ENCODE measurements at places on chromosomes 13 and 19.

DNA sequence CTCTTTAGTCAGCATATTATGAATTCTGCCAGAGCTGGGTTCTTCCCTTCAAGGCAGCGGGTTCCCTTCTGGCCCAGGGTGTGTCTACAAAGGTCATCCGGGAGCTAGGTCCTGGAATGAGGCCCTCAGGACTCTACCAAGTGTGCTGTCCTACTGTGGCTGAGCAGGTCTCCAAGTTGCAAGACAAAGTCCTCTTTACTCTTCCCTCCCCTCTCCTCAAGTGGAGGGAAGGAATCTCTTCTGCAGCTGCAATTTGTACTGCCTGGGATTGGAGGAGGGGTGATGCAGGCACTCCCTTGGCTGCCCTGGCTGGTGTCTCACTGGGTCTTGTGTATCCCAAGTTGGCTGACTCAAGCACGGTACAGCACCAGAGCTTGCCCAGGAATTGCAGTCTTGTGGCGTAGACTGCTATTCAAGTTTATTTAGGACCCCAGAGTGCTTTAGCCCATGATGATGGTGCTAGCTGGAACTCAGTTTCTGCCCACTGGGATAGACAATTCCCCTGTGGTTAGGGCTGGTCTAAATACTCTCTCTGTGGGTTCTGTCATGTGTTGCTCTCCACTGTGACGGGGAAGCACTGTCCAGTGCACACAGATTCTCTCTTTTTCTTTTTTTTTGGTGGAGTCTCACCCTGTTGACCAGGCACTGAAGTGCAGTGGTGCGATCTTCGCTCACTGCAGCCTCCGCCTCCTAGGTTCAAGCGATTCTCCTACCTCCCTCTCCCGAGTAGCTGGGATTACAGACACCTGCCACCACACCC lies 28.5 kb downstream of the RFC3 start:
- DNase-seq: no peak

- DNase-seq: no peak
These were observed 98.7 kb downstream of the DOCK9 start for GRCh38 chr13:98879127-98879520.

DNA sequence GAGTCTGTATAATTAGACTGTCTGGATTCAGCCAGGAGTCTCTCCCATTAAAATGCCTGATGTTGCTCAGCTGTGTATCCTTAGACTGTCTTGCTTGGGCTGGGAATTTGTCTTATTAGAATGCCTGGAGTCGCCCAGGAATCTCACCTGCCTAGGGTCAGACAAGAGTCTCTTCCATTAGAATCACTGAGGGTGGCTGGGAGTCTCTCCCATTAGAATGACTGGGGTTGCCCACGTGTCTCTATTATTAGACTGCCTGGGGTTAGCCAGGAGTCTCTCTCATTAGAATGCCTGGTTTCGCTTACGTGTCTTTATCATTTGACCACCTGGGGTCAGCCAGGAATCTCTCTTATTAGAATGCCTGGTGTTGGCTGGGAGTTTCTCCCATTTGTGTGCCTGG lies 1450.0 kb downstream of the UQCRFS1 start:
- no peak for DNase-seq

DNA sequence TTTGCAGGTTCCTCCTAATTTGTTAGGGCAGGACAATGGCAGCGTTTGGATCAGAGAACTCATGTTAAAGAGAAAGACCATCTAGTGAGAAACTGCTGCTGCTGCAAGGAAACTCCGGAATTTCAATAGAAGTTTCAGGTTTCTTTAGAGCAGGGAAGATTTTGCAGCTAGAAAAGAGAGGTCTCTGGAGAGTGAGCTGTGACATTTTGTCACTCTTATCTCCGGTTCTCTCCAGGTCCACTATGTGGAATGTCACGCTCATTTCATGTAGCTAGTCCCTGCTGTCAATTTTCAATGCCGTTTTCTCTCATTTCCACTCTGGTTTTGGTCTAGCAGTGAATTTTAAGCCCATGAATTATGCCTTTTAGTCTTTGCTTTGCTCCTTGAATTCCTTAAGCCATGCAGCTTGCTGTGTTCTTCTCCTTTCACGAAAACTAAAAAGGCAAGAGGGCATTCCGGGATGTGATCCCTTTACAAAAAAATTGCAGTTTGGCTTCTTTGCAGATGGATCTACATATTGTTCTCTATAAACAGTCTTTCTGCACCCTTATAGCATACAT lies 46.7 kb upstream of the POSTN start:
- DNase-seq: no peak

DNA sequence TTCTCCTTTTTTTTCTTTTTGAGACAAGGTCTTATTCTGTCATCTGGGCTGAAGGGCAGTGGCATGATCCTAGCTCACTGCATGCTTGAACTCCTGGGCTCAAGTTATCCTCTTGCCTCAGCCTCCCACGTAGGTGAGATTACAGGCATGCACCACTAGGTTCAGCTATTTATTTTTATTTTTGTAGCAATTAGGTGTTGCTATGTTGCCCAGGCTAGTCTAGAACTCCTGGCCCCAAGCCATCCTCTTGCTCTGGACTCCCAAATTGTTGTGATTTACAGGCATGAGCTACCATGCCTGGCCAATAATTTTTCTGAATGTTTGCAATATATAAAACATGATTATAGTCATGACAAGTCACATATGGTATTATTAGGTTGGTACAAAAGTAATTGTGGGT lies 161.1 kb upstream of the ATXN8OS start:
- DNase-seq: peak; percentile 48

- DNase-seq: no peak
These were observed 65.1 kb upstream of the GJB6 start for GRCh38 chr13:20297181-20297580.

DNA sequence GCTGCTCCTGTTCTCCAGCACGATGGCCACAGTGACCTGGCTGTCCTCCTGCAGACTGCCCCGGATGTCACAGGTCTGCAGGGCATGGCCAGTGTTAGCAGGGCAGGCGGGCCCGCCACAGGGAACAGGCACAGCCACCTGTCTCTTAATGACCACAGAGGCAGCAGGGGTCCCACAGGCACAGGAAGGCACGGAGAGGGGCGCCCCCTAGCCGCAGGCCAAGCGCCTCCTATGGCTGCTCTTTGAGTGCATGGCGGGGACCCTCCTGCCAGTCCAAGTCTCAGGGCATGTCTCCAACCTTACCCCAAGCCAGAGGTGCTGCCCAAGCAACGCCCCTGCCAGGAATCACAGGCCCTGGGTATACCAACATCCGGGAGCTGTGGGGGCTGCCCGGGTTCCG lies 14.1 kb downstream of the IZUMO4 start:
- DNase-seq: no peak

DNA sequence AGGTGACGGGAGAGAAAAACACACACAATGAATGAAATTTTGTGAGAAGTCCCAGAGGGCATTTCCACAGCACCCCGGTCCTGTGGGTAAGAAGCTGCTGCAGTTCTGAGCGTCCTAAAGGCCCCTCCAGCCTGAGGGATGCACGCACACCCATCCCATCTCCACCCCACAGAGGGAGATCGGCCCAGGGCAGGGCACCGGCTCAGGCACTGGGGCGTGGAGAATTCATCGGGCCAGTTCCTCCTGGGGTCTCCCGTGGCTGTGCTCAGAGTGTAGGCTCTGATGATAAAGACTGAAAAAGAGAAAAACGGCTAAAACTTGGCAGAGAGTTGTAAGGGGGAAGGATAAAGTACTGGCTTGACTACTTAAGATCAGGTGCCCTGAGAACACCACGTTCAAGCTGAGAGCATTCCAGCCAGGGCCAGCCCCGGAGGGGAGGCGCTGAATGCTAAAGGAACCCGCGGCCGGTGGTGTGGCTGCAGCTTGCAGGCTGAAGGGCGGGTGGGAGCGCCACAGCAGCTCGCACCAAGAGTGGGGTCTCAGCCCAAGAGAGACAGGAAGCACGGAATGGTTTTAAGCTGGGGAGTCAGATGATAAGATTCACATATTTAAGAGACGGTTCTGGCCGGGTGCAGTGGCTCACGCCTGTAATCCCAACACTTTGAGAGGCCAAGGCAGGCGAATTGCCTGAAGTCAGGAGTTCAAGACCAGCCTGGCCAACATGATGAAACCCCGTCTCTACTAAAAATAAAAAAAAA lies 121.9 kb upstream of the SPACA7 start:
- no peak for DNase-seq

DNA sequence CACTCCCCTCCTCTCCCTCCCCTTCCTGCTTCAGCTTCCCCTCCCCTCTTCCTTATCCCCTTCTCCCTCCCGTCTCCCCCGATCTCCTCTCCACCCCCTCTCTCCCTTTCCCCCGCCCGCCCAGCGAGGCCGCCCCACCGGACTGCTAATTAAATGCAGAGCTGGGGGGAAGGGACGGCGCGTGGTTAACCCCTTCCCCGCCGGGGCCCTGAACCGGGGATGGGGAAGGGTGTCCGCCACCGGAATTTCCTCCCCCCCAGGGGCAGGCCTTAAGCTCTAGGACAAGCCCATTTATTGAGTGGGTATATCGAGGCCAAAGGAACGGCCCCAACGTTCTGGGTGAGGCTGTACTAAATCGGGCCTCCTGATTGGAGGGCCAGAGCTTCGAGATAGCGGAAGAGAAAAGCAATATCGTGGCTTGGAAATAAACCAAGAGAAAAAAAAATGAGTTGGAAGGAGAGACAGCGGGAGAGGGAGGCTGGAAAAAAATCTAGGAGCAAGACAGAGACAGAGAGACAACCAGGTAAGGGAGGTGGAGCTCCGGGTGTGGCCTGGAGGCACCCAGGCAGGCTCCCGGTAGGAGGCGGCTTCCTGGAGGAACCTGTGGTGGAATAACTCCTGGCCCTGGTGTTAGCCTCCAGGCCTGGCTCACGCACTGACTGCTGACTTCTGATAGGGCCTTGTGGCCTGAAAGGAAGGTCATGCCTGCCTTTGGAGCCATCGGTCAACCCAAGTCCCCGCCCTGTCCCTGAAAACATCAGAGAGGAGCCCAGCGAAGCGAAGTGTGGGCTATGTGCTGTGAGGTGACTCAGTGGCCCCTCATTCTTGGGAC lies 11.6 kb upstream of the JUND start:
- DNase-seq: no peak

GRCh38 chr19:6527893-6528543 lies 2.8 kb upstream of the TNFSF9 start:
- no peak for DNase-seq

DNA sequence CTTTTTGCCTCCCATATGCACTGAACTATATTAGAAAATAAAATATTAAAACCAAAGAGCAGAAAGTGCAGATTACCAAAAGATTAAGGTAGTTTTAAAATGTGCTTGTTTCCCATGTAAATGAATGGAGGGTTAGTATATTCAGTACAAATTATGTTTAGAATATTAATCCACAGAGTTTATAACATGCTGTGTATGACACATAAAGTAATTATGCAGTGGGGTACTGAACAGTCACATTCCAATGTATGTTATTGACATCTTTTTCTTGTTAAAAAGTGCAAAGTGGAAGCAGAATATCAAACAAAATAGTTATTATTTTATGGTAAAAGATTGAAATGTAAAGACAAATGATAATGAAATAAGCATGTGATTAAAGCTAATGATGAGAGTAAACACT lies 79.3 kb downstream of the GPC6 start:
- DNase-seq: no peak

DNA sequence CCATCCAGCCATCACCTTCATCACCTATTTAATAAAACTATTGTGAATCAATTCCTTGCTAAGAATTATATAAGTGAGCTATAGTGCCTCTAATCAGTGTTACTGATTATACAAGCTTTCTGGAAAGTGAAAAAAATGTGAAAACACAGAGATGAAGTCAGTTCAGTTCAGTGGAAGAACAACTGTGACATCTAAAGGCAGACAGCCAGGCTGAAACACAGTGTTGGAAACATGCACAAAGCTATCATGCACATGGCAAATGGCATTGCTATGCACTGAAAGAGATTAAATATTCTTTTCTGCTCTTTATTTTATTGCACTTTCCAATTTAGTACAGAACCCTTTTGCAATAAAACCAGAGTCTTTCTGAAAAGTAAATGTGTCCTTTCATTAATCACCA lies 294.0 kb downstream of the RBM26 start:
- no peak for DNase-seq

DNA sequence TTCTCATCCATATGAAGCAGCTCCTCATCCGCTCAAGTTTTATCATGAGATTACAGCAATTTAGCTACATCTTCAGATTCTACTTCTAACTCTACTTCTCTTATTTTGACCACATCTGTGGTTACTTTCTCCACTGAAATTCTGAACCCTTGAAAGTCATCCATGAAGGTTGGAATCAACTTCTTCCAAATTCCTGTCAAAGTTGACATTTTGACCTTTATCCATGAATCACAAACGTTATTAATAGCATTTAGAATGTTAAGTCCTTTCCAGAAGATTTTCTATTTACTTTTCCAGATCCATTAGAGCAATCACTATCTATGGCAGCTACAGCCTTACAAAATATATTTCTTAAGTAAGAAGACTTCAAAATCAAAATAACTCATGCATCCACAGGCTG lies 421.7 kb upstream of the GPC6 start:
- DNase-seq: no peak

DNA sequence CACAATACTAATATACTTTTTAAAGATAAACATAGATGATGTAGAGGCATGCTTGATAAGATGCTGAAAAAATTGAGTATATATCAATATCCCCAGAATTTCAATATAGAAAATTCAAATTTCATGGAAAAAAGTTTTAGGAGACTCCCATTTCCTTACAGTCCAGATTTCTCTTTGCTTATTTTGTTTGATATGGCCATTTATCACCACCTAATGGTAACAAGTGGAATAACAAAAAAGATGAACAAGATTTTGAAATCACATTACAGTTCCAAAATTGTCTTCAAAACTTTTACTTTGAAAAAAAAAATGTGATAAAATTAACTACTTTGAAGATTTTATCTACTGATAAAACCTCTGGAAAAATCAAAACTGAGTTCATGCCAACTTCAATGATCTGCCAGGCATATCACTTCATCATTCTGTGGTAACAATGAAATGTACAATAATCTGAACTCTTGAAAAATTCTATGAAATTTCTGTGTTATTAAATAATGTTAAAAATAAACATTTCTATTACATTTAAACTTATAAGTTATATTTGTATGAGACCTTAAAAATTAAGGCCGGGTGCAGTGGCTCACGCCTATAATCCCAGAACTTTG lies 17.5 kb downstream of the MIPEP start:
- peak; percentile 24 for DNase-seq

GRCh38 chr19:3695986-3696659 lies 4.1 kb downstream of the PIP5K1C start:
- DNase-seq: no peak

- DNase-seq: no peak
These were observed 307.3 kb upstream of the TSHZ3 start for GRCh38 chr19:31656507-31656906.

GRCh38 chr19:46303691-46304397 lies 7.0 kb downstream of the HIF3A start:
- DNase-seq: no peak
